ENCODE measurements at places on chromosomes 1 and 21. TPM values are rescaled to one million over a fixed set of nuclear protein-coding genes. Genes with fewer than 3 reads are reported as not detected.

DNA sequence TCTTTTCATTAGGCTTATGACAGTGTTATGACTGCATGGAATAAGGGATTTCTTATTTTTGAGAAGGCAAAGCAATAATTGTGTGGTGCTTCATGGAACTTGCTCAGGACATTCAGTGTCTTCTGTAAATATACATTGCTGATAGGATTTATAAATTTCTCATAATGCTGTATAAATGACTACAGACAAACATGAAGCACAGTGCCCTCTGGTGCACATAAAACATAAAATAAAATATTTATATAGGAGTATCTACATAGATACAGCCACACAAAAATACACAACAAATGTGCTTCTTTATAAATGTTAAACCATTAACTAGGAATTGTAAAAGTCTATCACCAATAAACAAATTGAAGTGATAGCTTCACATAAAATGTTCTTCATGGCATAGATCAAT, 24.1 kb downstream of the BRINP3 start:
- H3K4me3 ChIP-seq, result no peak overlapping the region
- H3K36me3 ChIP-seq, result no peaks in the 10 kb centered on the region
- peaks cover 4% of the 10 kb centered on the region for H3K27me3 ChIP-seq
- no peaks in the 10 kb centered on the region for H3K4me1 ChIP-seq
- no peak overlapping the region for H3K27ac ChIP-seq

DNA sequence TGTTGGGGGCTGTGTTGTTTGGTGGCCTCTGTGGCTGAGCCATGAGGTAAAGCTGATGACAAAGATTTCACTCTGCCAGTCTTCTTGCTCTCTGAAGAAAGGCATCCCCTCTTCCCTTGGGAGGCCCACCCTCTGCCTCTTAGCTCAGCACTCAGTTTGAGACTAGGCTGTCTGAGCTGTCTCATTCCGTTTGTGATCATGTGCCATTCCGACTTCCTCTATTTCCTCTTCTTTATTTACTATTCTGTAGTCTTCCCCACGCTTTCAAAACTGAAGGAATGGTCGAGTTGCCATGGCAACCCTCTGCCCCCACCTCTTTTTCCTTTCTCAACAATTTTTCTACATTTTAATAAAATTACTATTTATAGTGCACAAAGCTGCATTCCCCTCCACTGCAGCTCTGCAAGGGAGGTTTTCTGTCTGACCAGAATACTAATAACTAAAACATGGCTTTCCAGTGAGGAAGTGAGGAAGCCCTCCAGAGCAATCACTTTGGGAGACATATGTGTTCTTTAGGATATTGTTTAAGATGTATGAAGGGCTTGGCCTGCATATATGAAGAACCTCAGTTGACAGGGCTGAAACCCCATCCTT, 30.8 kb downstream of the KCNA3 start:
- DNase-seq, result no peak
- H3K4me3 ChIP-seq, result no peak overlapping the region
- no peaks in the 10 kb centered on the region for H3K4me1 ChIP-seq
- H3K27ac ChIP-seq, result no peak overlapping the region

DNA sequence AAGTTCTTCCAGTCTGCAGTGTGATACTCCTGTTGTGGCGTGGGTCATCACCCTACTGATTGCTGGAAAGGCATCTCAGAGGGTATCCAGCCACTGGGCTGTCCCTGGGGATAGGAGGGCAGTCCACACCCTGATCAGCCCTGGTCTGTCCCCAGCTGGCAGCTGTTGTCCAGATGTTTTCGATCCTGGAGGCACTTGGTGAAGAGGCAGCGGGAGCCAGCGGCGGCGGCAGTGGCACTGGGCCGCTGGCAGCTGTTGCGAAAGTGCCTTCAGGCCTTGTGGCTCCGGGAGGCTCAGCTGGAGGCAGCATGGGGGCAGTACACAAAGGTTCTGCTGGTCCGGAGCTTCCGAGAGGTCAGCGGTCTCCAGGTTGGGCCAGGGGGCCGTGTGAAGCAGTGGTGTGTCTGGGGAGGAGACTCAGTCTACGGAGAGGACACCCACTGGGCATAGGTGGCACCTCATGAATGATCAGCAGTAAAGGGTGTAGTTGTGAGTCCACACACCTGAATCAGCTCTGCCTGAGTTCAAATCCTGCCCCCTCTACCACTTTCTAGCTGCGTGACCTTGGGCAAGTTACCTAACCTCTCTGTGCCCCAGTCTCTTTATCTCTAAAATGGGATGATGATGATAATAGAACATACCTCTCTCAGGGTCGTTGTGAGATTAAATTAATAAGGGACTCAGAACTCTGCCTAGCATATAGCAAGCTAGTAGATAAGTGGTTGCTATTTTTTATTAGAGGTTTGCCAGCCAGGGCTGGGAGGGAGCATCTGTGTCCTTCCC, 6.1 kb downstream of the C1orf167 start:
- DNase-seq, result no peak
- no peaks in the 10 kb centered on the region for H3K36me3 ChIP-seq
- H3K4me3 ChIP-seq, result no peak overlapping the region
- no peak overlapping the region for H3K27ac ChIP-seq
- peaks cover 8% of the 10 kb centered on the region for H3K4me1 ChIP-seq
- H3K27me3 ChIP-seq, result peaks cover 4% of the 10 kb centered on the region

DNA sequence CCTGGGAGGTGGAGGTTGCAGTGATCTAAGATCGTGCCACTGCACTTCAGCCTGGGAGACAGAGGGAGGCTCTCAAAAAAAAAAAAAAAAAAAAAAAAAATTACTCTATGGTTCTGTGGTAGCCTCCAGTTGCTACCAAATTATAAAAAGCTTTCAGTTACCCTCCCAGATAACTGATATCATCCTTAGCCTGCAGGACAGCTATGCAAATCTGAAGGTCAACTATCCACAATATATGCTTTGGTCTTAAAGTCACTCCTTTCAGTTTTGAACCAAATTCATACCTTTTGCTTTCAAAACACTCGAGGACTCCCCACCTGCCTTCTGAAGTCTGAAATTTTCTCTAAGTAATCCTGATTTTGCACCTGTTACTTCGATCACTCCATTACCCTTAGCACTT, 3.1 kb downstream of the MIXL1 start:
- no peak for DNase-seq
- H3K27me3 ChIP-seq, result peaks cover 40% of the 10 kb centered on the region
- H3K27ac ChIP-seq, result no peak overlapping the region
- H3K36me3 ChIP-seq, result peaks cover 5% of the 10 kb centered on the region
- H3K4me1 ChIP-seq, result no peaks in the 10 kb centered on the region

PCSK9 gene
- total RNA-seq, result 9.5 TPM

COL9A2 gene
- 19.8 TPM for total RNA-seq

APOBEC4 gene
- total RNA-seq, result not detected

MTARC2 gene
- 14.3 TPM for total RNA-seq

Data from type B pancreatic cell (in vitro differentiated cells).